ENCODE measurements at places on chromosomes 3 and 15.

DNA sequence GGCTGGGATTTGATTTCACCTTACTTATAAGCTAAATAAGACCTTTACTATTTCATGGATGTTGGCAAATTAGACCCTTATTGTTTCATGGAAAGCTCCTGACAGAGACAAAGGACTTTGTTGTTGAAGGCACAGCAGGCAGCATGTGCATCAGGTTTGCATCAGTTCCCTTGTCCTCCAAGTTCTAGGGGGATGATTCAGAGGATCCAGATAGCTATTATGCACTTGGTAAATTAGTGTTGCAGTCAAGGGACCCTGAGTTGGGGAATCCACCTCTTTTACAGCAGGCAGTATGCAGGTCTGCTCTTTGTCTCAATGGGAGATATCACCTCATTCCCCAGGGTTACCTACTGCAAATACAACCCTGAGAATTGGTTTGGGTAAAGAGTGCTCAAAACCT, 131.4 kb upstream of the IGSF10 start:
- no peak for DNase-seq

GRCh38 chr3:11562277-11562881, 81.3 kb downstream of the VGLL4 start:
- no peak for DNase-seq

DNA sequence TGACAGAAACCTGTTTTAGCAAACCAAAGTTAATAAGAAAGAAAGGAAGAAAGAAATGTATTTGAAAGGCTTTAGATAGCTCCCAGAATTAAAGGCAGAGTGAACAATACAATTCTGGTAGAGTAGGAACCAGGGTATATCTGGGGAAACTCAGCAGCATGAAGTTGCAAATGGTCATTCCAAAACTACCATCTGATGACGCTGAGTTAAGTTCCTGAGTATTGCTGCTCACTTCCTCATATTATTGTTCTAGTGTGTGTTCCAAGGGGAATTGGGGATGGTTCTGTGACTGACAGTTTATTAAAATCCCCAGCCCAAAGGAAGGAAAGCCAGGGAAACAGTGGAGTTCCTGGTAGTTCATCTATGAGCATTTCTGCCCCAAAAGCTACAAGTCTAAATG, 88.3 kb upstream of the FRMD4B start:
- DNase-seq, result no peak

DNA sequence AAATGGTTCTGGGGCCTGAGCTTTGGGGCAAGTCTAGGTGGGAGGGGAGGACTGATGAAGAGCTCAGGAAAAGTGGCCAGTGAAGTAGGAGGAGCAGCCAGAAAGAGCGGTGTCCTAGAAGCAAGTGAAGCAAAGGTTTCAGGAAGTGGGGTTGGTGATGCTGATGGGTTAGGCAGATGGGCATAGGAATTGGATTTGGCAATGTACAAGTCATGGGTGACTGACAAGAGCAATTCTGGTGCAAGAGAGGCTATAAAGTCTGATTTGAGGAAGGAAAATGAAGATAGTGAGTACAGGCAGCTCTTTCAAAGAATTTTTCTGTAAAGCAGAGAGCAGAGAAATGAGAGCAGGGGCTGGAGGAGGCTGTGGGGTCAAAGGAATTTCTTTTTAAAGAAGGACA, 19.7 kb downstream of the ALPK3 start:
- no peak for DNase-seq

DNA sequence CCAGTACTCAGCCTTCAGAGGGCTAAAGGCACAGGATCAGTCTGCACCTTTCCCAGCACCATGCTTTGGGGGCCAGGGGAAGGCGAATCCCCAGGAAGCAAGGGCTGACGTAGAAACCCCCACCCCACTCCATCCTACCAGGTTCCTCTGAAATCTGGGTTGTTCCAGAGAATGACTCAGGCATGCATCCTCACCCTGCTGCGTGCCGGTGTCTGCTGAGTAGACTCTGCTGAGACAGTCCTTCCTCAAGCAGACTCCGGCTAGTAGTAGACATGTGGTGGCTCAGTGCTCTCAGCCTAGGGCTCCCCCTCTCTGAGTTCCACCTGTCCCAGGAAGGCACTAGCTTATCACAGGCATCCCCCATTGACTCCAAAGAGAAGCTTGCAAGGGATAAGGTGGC, 9.0 kb downstream of the TMEM43 start:
- no peak for DNase-seq
